ENCODE measurements at places on chromosomes 7 and 10.

GRCh38 chr10:5595994-5596471, 70.4 kb downstream of the ASB13 start:
- H3K27ac ChIP-seq: peak overlapping the region; percentile 97
- no peaks in the 10 kb centered on the region for H3K36me3 ChIP-seq
- H3K4me1 ChIP-seq: peaks cover 58% of the 10 kb centered on the region
- no peaks in the 10 kb centered on the region for H3K27me3 ChIP-seq
- DNase-seq: peak; percentile 92

DNA sequence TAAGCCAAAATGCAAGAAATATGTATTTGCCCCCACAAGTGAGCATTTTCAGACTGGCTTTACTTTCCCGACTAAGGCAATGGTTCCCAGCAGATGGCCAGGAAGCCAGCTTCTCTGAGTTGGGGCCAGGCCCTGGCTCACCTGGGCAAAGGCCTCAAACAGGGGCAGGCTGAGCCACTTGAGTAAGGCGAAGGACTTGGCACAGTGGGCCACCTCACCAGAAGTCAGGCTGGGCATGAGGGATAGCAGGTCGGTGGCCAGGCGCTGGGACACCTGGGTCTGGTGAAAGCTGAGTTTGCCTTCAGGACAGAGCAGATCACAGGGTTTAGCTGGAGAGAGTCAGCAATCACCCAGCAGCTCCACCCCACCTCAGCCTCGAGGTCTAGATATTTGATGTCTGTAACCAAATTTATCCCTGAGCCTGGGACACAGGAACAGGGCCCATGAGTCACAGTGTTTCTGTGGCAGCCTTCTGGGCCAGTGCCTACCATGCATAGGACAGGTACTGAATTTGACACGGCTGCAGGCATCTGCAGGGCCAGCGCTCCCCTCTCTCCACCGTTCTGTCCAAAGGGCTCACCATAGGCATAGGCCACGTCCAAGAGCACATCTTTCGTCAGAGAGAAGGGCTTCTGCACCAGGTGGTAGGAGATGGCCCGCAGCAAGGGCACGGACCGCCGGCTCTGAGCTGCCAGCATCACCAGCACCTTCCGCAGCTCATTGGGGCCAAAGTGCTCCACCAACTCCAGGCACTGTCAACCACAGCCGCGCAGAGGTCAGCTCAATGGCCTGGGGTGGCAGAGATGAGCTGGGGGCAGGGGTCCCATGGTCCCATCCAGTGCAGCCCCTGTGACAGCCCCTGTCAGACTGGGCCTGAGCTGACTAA, 7.3 kb downstream of the TBRG4 start:
- no peak overlapping the region for H3K4me3 ChIP-seq
- H3K36me3 ChIP-seq: peaks cover 86% of the 10 kb centered on the region

- H3K4me3 ChIP-seq: no peak overlapping the region
- no peaks in the 10 kb centered on the region for H3K4me1 ChIP-seq
- no peak overlapping the region for H3K27ac ChIP-seq
- H3K27me3 ChIP-seq: no peaks in the 10 kb centered on the region
These were observed 100.0 kb upstream of the AGK start for GRCh38 chr7:141451232-141451631.

DNA sequence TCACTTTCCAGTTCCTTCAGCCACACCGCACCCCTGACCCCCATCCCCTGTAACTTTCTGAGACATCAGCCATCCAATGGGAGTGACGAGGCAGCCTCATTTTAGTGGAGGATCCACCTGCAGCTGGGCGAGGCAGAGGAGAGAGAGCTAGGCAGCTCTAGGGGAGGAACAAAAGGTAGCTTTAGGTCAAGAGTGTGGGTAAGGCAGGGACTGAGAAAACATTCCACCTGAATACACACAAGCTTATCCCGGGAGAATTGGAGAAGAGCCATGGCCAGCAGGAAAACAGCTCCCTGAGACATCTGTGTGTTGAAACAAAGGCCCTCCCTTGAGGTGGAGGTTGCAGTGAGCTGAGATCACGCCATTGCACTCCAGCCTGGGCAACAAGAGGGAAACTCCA, 6.7 kb upstream of the KLRG2 start:
- no peak for DNase-seq
- no peaks in the 10 kb centered on the region for H3K36me3 ChIP-seq
- H3K27ac ChIP-seq: no peak overlapping the region
- no peak overlapping the region for H3K4me3 ChIP-seq

DNA sequence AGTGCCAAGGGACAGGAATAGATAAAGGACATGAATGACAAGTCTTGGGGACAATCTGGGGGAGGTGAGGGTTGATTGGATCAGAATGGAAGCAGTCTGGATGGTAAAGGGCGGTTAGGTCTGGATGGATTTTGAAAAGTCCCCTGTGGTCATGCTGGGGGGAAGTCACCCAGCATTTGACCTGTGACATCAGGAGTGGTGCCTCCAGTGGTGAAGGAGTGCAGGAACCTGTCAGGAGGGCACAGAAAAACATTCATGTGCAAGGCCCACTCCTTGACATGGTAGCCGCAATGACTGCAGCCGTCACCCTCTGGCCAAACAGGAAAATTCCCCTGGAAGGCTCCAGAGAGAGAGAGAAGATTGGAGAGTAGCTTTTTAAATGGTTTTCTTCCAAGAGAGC, 304.8 kb downstream of the GFRA1 start:
- no peak for DNase-seq
- no peaks in the 10 kb centered on the region for H3K36me3 ChIP-seq
- no peaks in the 10 kb centered on the region for H3K4me1 ChIP-seq

GRCh38 chr7:148515237-148515636, 75.3 kb upstream of the C7orf33 start:
- no peaks in the 10 kb centered on the region for H3K27me3 ChIP-seq
- H3K27ac ChIP-seq: peak overlapping the region; percentile 48
- peak; percentile 73 for DNase-seq
- H3K36me3 ChIP-seq: no peaks in the 10 kb centered on the region
- H3K4me1 ChIP-seq: peaks cover 2% of the 10 kb centered on the region

DNA sequence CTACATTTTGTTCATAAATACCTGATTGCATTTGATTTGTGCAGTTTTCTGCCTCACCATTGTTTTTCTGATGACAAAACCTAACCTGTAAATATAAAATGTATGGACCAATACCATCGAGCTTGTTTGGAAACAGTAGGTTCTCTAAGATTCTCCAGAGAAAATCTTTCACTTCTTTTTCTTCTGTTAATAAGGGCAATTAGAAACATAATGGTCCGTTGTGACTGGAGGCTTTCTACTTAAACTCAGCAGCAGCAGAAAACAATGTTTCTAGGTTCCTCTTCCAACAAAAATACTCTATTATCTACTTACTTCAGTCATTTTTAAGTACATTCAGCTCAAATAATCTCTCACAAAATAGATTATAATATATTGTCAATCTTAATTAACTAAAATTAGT, 601.5 kb downstream of the PHTF2 start:
- no peak for DNase-seq
- no peaks in the 10 kb centered on the region for H3K27me3 ChIP-seq
- H3K4me3 ChIP-seq: no peak overlapping the region
- no peaks in the 10 kb centered on the region for H3K4me1 ChIP-seq
- no peak overlapping the region for H3K27ac ChIP-seq

Data from trophoblast cell (in vitro differentiated cells and primary cell).